CD4-positive, alpha-beta T cell treated with Interleukin-4 for 4 hours (primary cell): ENCODE measurements at places on chromosomes 6 and 20.

DNA sequence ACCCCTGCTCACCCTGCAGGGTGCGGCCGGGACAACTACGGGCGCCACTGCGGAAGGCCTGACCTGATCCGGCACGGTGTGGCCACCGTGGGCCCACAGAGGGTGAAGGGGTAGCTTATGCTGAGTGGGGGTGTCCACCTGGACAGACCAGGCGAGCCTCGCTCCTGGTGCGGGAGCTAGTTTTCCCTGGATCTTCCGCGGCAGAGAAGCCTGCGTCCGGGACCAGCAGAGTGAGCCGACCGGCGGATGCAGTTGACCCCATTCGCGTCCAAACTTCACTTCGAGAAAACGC, 38.2 kb downstream of the NCR2 start:
- DNase-seq: no peak

- no peak for DNase-seq
Observed at GRCh38 chr6:158894193-158894592, 75.0 kb upstream of the EZR start.

- DNase-seq: no peak
Observed at GRCh38 chr6:21947731-21948386, 349.0 kb downstream of the PRL start.

DNA sequence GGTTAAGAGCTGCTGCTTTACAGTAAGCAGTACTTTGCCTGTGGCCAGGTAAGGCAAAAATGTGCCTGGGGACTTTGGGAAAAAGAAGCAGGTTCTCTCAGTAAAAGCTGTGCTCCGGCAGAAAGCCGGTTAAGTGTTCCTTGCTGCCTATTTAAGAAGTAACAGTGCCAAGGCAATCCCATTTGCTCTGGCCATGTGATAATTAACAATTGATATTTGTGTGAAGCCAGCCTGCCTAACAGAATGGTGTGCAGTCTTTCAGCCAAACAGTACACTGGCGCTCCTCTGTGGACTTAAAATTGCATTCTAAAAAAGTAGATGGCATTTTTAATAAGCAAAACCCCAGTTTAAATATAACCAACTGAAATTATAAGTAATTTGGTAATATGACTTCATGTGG, 430.3 kb downstream of the PLCB1 start:
- no peak for DNase-seq

DNA sequence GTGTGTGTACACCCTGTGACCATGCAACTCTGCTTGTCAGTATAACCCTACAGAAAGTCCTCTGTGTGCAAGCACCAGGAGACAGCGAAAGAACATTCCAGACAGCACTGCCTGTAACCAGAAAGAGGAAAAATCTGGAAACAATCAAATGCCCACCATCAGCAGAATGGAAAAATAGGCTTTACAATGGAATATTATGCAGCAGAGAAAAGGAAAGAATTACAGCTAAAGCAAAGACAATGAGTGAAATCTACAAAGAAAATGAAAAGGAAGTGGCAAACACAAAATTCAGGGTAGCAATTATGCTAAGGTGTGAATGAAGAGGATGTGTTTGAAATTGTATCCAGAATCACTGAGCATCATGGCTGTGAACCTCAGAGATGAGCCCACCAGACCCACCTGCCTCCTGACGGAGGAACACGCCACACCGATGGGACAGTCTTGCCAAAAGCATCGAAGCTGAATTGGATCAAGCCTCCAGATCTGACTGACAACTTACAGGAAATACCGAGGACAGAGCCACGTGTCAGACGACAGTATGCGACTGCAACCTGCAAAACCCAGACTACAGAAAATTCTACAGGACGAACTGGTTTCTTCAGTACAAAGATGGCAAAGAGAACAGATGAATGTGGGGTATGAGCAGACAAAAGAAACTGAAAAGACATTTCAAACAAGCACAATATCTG, 133.2 kb downstream of the NFATC2 start:
- no peak for DNase-seq

GRCh38 chr20:33393609-33394008, 7.7 kb downstream of the CDK5RAP1 start:
- DNase-seq: no peak

DNA sequence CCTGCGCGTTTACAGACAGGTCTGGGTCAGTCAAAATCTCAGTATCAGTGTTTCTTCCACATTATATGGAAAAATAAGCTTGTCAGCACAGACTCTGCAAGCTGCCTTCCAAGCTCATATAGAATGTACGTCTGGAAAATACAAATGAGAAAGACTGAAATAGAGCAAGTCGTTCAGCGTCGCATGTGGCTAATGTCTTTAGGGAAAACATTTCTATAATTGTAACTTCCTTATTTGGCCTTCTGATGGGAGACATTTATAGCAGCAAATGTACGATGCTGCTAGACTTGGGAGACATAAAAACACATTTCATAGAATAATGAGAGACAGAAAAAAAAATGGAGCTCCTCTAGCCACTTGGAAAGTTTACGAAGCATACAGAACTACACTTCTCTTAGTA, 122.2 kb downstream of the KIF16B start:
- DNase-seq: no peak

DNA sequence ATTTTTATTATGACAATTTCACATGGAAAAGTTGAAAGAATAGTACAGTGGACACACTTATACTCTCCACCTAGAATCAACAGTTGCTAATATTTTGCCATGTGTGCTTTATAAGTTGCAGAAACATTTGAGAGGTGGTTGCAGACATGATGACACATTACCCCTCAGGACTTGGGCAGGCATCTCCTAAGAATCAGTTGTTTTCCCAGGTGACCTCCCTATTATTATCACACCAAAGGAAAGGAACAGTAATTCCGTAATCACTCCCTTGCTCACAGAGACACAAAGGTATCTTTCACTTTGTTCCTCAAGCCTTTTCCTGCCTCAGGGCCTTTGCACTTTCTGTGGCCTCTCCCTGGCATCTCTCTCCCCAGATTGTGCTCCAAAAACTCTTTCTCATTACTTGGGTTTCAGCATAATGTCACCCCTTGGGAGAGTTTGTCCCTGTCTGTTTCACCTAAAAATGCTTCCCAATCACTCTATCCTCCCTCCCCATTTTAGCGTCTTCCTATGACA, 5.9 kb upstream of the SULF2 start:
- no peak for DNase-seq

GRCh38 chr20:25250508-25250907, 2.6 kb downstream of the PYGB start:
- no peak for DNase-seq

DNA sequence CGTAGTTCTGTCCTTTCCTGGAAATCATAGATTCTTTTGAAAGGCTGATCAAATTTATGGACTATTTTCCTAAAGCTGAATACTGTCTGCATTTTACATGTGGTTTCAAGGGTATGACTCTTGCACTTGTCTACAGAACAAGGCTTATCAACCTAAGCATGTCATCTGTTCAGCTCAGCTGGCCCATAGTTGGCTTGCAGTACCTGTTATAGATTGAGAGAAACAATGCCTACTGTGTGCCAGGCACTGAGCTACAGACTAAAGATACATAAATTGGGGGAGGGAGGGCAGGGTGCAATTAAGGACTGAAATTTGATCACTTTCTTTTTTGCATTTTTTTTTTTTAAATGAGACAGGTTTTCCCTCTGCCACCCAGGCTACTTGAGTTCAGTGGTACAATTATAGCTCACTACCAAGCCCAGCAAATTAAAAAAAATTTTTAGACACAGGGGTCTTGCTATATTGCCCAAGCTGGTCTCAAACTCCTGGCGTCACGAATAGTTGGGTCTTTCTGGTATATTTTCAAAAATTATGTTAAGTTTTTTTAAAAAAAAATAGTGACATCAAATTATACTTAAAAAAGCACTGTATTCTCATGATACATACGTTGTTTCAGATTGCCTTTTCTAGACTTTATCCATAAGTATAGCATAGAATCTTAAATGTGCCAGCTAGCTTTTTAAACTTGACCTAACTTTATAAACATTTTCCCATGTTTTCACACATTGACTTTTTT, 52.2 kb downstream of the RREB1 start:
- DNase-seq: no peak

- DNase-seq: no peak
Observed at GRCh38 chr20:36339646-36340592, 33.8 kb downstream of the DLGAP4 start.

DNA sequence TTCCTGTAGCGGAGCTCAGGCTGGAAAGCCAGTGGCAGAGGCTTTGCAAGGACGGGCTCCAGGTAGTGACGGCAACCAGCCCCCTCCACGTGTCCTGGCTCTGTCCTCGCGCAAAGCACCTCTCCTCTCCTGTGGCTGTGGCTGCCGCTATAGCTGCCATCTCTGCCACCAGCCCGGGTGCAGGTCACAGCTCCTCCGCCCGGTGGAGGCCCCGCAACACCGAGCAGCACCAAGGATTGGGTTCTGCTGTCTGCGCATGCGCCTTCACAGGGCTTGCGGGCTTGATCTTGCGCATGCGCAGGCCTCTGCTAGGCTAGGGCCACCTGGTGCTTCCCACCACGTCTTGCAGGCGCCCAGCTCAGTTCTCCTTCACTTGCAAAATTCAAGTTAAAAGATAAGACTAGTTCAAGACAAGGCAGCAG, 625.4 kb downstream of the QKI start:
- DNase-seq: peak; percentile 30

GRCh38 chr20:37151529-37151928, 27.6 kb upstream of the RPN2 start:
- DNase-seq: no peak

- no peak for DNase-seq
Observed at GRCh38 chr6:12420626-12421025, 130.5 kb downstream of the EDN1 start.

DNA sequence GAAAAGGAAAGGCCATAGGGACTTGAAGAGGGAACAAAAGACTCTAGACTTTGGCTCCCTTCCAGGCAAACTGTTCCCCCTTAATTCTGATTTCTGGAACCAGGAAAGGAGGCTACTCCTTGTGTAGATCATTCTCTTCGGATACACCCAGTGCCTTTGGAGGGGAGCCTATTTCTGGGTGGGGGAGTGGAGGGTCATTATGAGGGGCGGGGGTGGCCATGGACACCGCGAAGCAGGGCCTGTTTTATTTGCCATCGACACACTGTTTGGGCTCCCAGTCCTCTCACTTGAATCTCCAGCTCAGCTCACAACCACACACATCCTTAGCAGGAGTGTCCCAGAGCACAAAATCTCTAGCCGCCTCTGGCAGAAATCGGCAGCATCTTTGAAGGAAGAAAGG, 132.3 kb downstream of the PXDC1 start:
- no peak for DNase-seq

GRCh38 chr6:1322156-1322555, 10.3 kb downstream of the FOXQ1 start:
- no peak for DNase-seq

GRCh38 chr6:133778414-133779130, 110.3 kb upstream of the TCF21 start:
- DNase-seq: no peak

DNA sequence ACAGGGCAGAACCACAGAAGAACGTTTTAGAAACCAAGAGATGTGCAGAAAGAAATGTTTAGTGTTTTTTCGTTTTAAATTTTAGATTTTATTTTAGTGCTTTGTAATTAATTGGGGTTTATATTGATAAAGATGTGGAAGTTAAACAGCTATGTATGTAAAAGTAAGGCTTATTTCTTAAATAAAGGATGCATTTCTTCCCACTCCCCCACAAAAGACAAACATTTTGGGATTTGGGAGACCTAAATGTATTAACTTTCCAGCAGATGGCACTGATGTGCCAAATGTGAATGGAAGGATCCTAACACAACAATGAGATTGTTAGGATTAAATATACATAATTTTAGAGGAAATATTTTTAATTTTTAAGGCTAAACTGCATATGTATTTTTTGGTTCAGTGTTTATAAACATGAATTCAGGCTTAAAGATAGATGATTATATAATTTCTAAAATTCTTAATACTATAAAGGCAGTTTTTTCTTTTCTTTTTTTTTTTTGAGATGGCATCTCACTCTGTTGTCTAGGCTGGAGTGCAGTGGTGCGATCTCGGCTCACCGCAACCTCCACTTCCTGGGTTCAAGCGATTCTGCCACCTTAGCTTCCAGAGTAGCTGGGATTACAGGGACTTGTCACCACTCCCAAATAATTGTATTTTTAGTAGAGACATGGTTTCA, 12.0 kb downstream of the PFDN4 start:
- no peak for DNase-seq

DNA sequence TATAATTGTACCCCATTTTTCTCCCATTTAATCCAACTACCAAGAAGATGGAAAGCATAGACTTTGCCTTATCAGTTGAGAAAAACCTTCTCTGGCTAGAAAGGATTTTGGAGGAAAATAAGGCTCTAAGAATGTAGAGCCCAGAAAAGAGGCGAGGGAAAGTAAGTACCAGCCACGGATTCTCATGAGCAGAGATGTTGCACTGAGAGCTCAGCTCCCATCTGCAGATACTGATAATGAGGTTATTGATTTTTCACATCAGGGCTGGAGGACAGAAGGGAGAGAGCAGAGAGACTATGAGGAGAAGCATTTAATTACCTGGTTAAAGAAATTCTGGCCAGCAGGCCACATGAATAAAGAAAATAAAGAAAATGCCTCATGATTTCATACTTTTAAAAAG, 104.4 kb upstream of the FAM184A start:
- DNase-seq: no peak

- DNase-seq: peak; percentile 60
Observed at GRCh38 chr6:167047554-167047953, 48.4 kb downstream of the CEP43 start.

- no peak for DNase-seq
Observed at GRCh38 chr20:55685425-55685824, 319.9 kb downstream of the CBLN4 start.

GRCh38 chr6:79808921-79809320, 138.4 kb downstream of the ELOVL4 start:
- DNase-seq: no peak

GRCh38 chr6:20837189-20837588, 302.9 kb downstream of the CDKAL1 start:
- peak; percentile 35 for DNase-seq

DNA sequence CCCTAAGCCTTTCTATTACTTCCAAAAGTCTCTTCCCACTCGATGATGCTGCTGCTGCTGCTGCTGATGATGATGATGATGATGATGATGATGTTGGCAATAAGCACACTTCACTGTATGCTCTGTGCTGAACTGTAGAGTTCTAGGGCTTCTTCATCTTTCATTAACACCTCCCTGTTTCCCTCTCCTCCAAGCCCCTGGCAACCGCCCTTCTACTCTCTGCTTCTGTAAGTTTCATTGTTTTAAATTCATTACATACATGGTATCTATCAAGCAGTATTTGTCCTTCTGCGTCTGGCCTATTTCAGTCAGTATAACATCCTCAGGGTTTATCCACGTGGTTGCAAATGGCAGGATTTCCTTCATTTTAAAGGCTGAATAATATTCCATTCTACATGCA, 100.2 kb downstream of the THBS2 start:
- no peak for DNase-seq

GRCh38 chr6:154377726-154378125, 21.1 kb upstream of the IPCEF1 start:
- no peak for DNase-seq
